Stimulated activated CD4-positive, alpha-beta T cell treated with anti-CD3 and anti-CD28 coated beads, Interleukin-4, amount 100 ng/mL, for 4 hours (primary cell): ENCODE measurements at places on chromosomes 6 and 20.

DNA sequence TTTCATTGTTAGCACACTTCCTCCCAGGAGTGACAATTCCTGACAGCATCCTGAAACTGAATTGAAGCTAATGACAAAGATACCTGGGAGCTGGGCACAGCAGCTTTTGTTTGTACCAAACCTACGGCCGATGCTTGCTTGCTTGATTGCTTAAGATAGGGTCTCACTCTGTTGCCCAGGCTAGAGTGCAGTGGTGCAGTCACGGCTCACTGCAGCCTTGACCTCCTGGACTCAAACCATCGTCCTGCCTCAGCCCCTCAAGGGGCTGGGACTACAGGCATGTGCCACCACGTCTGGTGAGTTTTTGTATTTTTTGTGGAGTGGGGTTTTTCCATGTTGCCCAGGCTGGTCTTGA lies 84.7 kb upstream of the SCP2D1 start:
- no peak for DNase-seq

DNA sequence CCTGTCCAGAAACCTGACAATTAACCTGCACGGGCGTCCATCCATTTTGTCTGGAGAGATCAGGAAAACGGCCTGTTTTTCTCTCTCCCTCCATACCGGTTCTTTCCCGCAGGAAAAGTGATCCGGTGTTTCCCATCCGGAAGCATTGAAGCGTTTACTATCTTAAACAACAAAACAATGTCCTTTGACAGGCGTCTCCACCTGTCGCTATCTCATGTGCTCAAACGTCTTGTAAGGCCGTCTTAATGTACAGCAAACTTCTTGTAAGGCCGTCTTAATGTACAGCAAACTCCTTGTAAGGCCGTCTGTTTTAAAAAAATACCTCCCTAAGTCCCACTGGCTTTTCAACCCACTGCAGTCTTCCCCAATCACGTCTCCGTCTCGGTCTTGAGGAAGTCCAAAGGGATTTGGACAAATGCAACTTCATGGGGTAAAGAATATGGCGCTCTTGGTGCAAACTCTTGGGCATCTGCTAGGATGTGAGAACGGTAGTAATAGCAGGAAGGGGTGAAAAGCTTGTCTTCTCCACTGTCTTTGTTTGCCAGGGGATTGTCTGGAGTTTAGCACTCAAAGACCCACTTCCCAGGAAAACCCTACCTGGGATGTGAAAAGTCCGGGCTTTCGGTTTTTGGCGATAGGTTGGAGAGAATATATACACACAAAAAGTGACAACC lies 29.9 kb upstream of the TRIM27 start:
- DNase-seq = no peak

DNA sequence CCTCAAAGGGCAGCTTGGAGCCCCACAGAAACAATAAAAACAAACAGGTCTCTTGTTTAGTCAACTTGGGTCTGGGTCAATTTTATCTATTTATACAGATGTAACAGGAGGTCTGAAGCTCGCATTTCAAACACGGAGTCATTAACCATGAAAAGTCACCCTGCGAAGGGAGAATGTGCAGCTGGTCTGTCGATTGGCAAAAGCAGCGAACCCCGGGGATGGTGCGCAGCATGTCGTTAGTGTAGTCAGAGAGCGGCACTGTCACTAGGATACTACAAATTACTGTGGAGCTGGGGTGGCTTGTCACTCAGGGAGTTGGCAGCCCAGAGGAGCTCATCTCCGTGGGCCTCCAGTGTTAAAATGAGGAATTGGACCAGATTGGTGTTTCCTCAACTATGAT lies 190.4 kb upstream of the ARG1 start:
- DNase-seq = no peak

GRCh38 chr6:41687501-41688175 lies 47.8 kb downstream of the TFEB start:
- DNase-seq = no peak

DNA sequence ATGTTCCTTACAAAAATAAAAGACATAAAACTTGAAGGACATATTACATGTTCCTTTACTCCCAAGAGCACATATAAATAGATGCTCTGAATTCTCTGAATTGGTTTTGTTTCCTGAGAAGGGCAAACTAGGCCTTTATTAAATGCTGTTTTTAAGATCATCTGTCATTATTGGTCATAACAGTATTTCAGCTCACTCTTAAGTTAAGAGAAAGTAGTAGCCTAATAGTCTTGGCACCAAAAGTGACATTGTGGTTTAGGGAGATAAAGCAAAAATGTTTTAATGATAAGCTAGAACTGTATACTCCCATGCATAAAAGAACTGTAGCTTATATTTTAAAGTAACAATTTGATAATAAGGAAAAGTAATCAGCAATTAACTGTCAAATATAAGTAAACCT lies 361.1 kb upstream of the PTCHD4 start:
- no peak for DNase-seq

GRCh38 chr20:25496968-25497401 lies 88.3 kb downstream of the NINL start:
- no peak for DNase-seq

DNA sequence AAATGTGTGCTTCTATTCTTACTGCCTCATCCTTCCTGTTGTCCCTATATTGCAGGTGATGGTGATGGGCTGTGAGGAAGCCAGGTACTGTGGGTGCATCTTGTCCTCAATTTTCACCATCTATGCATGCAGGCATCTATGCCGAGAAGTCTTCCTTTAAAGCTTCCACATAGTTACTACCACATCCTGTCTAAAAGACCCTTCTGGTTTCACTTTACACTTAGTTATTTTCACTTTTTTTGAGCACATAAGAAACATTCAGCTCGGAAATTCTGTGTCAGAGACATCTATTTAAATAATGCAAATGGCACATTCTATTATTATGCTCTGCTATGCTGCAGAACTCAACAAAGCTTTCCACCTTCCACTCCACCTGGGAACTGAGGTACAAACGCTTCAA lies 28.2 kb upstream of the FABP7 start:
- DNase-seq = no peak

GRCh38 chr20:52936351-52937340 lies 35.5 kb upstream of the TSHZ2 start:
- DNase-seq = no peak

DNA sequence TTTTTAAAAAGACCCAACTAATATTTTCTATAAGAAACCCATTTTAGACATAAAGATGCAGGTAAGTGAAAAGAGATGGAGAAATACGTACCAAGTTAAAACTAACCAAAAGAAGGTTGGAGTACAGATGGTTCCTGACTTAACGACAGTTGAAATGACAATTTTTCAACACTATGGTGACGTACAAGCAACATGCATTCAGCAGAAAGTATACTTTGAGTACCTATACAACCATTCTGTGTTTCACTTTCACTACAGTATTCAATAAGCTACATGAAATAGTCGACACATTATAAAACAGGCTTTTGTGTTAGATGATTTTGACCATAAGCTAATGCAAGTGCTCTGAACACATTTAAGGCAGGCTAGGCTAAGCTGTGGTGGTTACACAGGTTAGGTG lies 228.9 kb downstream of the RNGTT start:
- DNase-seq = no peak

DNA sequence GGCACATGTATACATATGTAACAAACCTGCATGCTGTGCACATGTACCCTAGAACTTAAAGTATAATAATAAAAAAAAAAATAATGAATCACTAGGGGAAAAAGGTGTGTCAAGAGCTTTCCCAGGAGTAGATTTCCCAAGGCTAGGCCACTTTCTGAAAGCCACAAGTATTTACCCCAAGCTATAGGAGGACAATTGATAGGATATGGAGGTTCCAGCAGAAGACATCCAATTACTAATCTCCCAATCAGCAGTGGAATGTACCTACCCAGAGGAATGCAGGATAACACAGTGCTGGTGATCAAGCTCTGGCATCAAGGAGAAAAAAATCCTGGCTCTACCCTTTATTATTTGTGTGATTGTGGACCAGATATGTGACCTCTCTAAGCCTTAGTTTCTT lies 562.7 kb downstream of the RFPL4B start:
- no peak for DNase-seq

- peak; percentile 54 for DNase-seq
These were observed 14.3 kb upstream of the PIM1 start for GRCh38 chr6:37155394-37156312.

- no peak for DNase-seq
These were observed 117.4 kb downstream of the FAXC start for GRCh38 chr6:99232056-99232455.

GRCh38 chr6:46876126-46876525 lies 45.6 kb downstream of the ADGRF5 start:
- DNase-seq = no peak
